ENCODE measurements at places on chromosomes 4 and X.

DNA sequence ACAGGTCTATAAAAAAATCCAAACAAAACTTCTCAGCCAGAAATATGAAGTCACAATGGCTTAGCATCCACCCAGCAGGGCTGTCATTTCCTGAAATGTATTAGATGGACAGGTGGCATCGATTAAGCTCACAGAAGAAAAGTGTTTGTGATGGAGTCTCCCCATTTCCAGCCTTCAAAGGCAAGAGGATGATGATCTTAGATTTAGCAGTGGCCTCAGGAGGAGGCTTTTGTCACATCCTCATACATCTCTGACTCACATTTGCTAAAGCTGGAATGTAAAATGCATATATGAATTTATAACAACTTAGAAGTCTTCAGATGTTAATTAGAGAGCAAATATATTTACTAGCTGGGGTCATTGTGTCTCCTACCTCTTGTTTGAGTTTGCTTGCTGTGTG, 441.9 kb downstream of the SPRY1 start:
- DNase-seq, result no peak

DNA sequence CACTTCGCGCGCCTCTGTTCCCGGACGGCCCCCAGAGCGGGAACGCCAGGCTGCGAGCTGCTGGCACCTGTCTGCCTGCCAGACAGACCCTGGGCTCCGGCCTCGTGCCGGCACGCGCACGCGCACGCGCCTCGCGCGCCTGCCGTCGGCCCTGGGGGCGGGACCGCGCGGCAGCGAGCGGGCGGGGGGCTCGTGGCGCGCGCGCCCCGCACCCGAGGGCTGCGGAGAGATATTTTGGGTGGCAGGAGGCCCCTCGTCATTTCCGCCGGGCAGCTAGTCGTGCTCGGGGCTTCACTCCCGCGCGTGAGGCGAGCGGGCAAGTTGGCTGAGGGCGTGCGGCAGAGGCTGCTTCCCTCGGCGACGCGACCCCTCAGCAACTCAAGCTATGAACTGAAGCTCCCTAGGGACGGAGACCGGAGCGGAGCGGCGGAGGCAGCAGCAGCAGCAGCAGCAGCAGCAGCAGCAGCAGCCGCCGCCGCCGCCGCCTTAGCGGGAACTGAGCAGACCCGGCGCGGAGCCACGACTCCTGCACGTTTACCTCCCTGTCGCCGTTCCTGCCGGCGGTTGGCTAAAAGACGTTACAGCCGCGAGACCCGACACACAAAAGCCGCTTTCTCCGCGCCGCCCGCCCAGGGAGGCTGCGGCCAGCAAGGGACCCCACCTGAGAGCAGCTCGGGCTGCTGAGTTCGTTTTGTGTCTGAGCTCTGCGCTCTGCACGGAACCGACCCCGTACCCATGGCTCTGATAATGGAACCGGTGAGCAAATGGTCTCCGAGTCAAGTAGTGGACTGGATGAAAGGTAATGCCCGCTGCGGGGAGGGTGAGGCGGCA, at the start of gene CNKSR2:
Gene CNKSR2 (plus strand): TSS at position 256 of the 831 bp plus-strand sequence. CDS start 480 bp downstream, at position 736.
- peak; percentile 83 for DNase-seq

- DNase-seq, result no peak
These were observed 107.6 kb downstream of the ATXN3L start for GRCh38 chrX:13212191-13212651.

DNA sequence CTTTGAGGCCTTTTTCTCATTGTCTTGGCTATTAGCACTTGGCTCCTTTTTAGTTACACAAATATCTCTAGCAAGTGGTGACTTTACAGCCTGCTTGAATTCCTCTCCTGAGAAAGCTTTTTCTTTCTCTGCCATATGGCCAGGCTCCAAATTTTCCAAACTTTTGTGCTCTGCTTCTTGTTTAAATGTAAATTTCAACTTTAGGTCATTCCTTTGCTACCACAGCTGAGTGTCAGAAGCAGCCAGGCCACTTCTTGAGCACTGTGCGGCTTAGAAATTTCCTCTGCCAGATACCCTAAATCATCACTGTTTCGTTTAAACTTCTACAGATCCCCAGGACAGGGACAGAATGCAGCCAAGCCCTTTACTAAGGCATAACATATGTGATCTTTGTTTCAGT, 222.4 kb downstream of the FBXO8 start:
- DNase-seq, result no peak

DNA sequence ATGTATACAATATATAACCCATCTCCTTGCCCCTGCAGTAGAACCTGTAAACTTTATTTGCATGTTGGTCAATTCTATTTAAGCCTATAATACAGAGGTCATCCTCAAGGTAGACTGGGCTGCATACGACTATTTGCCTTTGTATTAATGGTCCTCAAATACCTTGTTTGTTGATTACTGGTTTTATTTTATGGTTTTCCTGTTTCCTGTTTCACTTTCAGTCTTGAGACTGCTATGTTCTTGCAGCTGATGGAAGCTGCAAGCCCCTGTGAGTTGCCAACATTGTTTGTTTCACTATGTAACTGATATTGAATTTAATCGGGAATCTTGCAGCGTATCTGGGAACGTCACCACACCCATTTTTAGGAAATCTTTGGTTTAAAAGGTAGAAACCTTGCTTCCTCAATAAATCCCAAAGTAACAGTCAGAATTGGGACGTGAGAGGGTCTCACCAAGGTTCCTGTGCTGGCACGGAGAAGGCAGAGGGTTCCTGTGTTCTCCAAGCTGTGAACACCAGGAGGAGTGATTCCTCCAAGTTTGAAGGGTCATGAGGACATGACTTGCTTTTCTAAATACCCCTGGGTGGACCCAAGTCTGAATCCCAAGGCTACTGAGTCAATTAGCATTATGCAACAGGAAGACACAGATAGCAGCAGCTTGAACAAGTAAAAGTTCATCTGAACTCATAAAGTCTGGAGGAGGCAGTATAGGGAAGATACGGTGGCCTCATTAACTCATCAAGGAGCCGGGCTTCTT, 110.6 kb upstream of the PNPLA4 start:
- no peak for DNase-seq

GRCh38 chr4:38902695-38903094, 35.1 kb downstream of the FAM114A1 start:
- DNase-seq, result no peak

GRCh38 chr4:113060853-113061252, 11.4 kb downstream of the ANK2 start:
- no peak for DNase-seq

GRCh38 chrX:50913520-50913919, 3.0 kb downstream of the BMP15 start:
- DNase-seq, result no peak

GRCh38 chr4:15652841-15653240, 2.3 kb downstream of the FBXL5 start:
- no peak for DNase-seq

DNA sequence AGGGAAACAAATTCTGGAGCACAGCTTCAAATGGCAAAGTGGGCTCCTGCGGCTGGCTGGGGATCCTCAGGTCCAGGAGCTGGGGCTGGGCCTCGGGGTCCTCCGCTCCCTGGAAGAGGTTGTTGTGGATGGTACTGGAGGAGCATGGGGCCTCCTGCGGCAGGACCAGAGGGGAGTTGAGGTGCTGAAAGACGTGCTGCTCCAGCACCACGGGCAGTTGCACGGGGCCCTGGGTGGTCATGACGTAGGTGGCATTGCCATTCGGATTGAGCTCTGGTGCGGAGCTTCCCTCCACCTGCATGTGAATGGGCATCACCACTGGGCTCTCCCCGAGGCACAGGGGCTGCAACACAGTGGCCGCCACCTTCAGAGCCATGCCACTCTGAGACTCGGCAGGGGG, 59.7 kb downstream of the RAI2 start:
- no peak for DNase-seq

GRCh38 chr4:186264660-186265059, 1.3 kb upstream of the F11 start:
- DNase-seq, result no peak

GRCh38 chr4:101970547-101971155, 180.1 kb downstream of the BANK1 start:
- no peak for DNase-seq

DNA sequence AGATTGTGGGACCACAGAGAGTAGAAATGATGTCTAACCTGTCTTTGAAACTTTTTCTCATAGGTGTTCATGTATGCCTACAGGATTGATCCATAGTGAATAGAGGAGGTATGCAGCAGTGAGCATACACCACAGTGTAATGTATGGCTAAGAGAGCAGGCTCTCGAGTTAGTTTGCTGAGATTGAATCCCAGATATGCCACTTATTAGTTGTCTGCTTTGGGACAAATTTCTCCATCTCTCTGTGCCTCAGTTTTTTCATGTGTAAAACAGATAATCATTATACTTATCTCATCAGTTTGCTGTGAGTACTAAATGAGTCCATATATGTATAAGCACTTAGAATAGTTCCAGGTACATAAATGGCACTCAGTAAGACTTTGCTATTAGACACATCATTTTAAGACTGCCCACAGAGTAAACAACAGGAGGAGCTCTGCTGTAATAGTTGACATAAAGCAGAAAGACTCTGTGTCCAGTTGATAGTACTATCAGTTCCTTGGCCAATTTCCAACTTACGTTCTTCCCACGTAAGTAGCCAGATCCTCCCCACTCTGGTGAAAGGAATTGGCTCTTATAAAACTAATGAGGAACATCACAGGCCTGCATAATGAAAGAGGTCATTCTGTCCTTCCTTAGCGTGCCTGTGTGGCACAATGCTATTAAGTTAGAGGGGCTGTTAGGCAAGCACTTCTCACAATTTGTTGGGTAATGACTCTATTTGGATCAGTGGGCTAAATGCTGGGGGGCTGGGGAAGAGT, 20.7 kb upstream of the RNF150 start:
- DNase-seq, result no peak

GRCh38 chrX:20285511-20285910, 18.8 kb upstream of the RPS6KA3 start:
- no peak for DNase-seq

- no peak for DNase-seq
These were observed 14.7 kb upstream of the CT55 start for GRCh38 chrX:135185795-135186443.

DNA sequence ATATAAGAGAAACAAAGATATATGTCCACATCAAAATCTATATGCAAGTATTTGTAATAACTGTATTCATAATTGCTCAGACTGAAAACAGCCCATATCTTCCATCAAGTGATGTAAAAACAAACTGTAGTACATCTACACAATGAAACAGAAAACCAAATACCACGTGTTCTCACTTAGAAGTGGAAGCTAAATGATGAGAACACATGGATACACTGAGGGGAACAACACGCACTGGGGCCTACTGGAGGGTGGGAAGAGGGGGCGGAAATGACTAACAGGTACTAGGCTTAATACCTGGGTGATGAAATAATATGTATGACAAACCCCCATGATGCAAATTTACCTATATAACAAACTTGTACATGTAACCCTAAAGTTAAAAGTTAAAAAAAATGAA, 42.7 kb downstream of the UBA6 start:
- no peak for DNase-seq

GRCh38 chr4:113908829-113909228, 70.6 kb downstream of the ARSJ start:
- no peak for DNase-seq

DNA sequence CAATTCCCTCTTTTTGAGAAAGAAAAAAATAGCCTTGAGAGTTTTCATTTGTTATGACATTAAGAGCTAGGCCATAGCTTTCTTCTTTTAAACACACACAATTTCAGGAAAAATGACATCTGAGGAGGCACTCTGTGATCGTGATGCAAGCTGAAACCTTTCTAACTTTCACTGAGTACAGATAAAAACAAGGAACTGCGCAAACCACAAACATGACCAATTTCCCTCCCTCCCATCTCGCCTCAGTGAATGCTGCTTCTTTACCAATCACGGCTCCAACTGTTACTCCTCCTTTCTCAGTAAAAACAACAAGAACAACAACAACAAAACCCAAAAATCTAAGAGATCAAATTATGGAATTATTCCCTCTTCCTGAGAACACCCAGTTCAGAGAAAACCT, 626.8 kb downstream of the TLL1 start:
- DNase-seq, result no peak

GRCh38 chr4:2394528-2394927, 23.9 kb downstream of the ZFYVE28 start:
- DNase-seq, result no peak

GRCh38 chr4:99625369-99625768, 32.3 kb downstream of the C4orf54 start:
- no peak for DNase-seq

- no peak for DNase-seq
These were observed 4.1 kb upstream of the NR0B1 start for GRCh38 chrX:30313322-30313721.

DNA sequence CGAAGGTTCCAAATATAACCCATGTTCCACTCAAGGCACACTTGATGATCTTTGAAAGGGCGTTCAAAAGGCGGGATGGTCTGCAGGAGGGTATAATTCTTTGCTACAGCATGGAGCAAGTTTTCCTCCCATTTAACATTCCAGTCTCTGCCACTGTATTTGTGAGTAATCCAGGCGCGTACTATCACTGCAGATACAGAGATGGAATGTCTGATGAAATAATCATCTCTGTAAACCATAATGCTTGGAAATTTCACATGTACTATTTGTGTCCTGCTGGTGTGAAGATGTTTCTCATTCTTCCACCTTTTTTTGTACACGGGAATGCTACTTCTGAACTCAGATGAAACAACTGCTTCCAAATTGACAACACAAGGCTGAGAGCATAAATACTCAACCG, 15.5 kb downstream of the SEL1L3 start:
- DNase-seq, result no peak

- no peak for DNase-seq
These were observed 43.2 kb downstream of the PGRMC2 start for GRCh38 chr4:128244379-128244778.

- DNase-seq, result no peak
These were observed 117.2 kb downstream of the PDHA2 start for GRCh38 chr4:95957054-95957453.

DNA sequence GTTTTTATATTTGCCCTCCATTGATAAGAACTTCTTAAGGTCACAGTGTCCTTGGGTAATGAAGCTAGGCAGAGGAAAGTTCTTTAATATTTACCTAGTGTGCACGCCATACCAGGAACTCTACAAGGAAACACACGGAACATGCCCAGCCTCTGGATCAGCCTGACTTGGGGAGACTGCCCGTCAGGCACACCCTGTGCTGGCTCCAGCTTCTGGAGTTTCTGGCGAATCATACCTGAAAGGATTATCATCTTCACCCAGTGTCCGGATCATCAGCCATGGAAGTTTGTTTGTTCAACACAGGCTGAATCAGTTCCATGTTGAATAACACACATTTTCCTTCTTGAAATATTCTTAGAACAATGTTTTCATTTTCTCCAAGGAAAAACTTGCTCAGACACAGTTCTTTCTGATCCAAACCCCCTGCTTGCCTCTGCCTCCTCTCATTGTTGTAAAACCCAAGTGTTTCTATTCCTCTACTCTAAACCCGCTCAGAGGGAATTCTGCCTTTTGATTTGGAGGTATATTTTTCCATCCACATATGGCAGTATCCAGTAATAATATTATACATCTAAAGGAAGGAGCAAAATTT, 176.7 kb downstream of the SHROOM3 start:
- DNase-seq, result peak; percentile 77
